ENCODE measurements at places on chromosomes 5 and 9. TPM values are rescaled to one million over a fixed set of nuclear protein-coding genes. Genes with fewer than 3 reads are reported as not detected.

- peak; percentile 71 for DNase-seq
These were observed at the start of gene DOCK8 for GRCh38 chr9:214648-215493. Gene DOCK8 (plus strand): TSS chr9:214865. CDS start chr9:214977, 112 bp downstream.

GRCh38 chr9:23556459-23556858 lies 269.6 kb downstream of the ELAVL2 start:
- no peak for DNase-seq

- no peak for DNase-seq
These were observed 276.6 kb downstream of the ASTN2 start for GRCh38 chr9:117138231-117138630.

PCDHB8 gene
- total RNA-seq, result 1.2 TPM

GFPT2 gene
- 67.5 TPM for total RNA-seq

DNA sequence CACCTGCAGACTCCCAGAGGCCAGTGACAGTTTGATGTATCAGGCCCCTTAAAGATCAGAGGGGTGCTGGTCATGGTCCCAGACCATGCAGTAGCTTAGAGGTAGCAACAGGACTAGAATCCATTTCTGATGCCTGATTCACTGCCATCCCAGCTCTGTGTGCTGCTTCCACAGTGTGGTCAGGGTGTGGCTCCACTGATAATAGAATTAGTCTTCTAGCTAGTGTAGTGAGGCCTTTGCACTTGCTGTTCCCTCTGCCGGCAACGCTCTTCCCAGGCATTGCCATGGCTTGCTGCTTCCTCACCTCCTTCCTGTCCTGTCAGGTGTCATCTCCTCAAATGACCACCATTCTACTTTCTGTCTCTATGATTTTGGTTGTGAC lies 15.8 kb downstream of the PPARGC1B start:
- DNase-seq, result no peak

DNA sequence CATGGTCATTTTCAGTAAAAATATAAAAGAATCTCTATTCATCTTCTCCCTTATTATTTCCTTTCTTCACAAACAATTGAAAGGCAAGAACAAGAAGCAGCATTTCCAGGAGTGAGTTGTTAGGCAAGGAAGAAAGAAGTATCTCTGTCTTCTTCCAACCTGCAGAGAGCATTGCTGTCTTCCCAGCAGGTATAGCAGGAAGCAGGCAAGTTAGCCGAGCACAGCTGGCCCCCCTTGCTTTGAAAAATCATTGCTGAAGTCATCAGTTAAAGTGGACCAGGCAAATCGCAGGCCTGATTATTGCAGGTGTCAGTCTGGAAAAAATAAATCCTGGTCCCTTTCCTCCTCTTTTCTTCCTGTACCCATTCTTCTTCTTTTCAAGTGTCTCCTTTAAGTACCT lies 353.1 kb upstream of the BRINP1 start:
- no peak for DNase-seq

HAPLN1 gene
- total RNA-seq, result not detected

DNA sequence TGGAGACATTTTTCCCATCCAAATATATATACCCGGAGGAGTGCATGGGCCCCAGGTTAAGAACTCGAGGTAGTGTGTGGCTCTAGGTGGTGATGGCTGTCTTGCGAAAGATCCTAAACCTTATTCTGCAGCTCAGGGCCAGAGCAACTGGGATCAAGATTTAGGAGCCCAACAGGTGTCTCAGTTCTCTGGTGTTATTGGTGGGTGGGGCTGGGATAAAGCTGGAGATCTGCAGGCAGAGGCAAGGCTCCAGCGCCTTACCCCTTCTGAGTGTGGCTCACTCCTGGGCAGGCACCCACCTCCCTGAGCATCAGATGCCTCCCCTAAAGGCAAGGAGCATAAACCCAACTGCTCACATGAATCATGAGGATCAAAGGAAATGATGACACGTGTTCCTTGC lies 11.2 kb downstream of the UBE2QL1 start:
- no peak for DNase-seq

- DNase-seq, result no peak
These were observed 2.8 kb downstream of the MGAT4B start for GRCh38 chr5:179803651-179804554.

DNA sequence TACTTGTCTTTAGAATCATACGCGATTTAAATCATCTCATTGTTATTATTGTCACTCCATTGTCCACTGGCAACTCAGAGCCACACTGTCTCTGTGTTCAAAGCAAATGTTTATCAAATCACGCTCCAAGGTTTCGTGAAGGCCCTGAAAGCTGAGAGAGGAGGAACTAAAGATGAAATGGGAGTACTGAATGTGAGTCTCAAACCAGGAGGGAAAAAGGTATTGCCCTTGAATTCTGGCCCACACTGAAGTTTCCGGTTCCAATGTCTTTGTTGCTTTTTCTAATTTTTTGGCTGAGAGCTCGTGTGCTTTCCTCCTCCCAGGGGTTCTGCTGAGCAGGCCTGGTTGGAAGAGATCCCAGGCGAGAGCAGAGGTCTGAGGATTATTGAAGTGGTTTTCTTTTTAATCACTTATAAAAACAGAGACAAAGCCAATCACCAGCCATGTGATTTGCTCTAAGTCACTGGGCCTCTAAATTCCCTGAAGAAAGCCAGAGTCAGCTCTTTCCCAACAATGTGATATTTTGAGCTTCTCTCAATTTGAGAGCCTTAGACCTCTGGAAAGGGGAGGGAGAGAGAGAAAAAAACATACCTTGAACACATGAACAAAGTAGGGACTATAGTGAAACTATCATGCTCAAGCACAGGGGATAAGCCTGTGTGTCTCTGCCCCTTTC lies 420.8 kb upstream of the GRAMD2B start:
- DNase-seq, result peak; percentile 77

GRCh38 chr9:16371306-16371705 lies 499.2 kb downstream of the BNC2 start:
- no peak for DNase-seq

- DNase-seq, result no peak
These were observed 6.2 kb downstream of the TTLL11 start for GRCh38 chr9:122086873-122087272.

- DNase-seq, result no peak
These were observed 149.5 kb upstream of the PHYKPL start for GRCh38 chr5:178381921-178382695.

CCNG1 gene
- 187 TPM for total RNA-seq

DNA sequence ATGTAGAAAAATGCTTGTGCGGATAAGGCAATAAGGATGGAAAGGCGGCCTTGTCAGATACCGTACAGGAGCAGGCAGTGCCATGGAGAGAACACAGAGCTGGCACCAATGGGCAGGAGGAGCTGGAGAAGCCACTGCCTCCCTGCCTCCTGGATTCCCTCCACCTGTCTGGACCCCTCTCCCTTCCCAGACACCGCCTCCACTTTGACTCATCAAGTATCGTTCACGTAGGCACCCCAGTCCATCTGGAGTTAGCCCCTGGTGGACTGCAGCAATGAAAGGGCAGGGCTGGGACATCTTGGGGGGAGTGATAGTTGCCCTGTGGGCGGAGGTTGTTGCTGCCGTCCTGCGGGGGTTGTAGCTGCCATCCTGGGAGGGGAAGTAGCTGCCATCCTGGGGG lies 232.0 kb downstream of the ROR2 start:
- DNase-seq, result no peak

DNA sequence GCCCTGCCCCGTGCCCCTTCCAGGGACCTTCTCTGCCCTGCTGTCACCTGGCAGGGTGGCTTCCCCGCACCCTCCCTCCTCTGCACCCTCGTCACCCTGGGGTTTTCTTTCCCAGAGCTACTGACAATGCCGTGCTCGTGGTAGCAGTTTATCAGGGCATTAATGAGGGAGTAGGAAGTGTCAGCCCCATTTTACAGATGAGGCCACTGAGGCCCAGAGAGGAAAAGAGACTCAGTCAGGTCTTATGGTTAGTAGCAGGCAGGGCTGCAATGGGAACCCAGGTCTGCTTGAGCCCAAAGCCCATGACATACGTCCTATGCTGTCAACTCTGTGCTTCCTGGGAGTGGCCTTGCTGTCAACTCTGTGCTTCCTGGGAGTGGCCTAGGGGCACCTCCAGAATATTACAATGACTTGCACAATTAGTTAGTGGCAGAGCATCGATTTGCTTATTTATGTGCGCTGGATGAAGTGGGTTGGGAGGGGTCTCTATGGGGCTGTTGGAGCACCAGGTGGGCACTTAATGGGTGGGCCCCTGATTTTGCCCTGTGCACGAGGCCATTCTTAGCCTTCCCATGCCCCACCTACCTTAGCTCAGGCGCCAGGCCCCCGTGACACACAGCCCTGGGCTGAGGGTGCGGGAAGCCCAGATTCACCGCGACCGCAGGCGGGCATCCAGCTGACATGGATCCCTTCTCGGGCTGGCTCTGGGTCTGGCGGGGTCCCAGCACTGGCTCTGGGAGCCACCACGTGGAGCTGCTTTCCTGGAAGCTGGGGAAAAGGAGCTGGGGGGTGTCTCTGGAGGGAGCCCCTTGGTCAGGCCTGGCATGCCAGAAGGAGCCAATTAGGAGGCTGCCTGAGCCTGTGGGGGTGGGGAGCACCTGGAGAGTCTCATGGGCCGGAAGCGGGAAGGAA lies 82.0 kb upstream of the ORM1 start:
- DNase-seq, result no peak

- no peak for DNase-seq
These were observed 3.1 kb downstream of the HSPA4 start for GRCh38 chr5:133054697-133055471.

UBE2R2 gene
- 50.1 TPM for total RNA-seq

GRCh38 chr9:125744616-125745015 lies 2.6 kb upstream of the PBX3 start:
- no peak for DNase-seq

DNA sequence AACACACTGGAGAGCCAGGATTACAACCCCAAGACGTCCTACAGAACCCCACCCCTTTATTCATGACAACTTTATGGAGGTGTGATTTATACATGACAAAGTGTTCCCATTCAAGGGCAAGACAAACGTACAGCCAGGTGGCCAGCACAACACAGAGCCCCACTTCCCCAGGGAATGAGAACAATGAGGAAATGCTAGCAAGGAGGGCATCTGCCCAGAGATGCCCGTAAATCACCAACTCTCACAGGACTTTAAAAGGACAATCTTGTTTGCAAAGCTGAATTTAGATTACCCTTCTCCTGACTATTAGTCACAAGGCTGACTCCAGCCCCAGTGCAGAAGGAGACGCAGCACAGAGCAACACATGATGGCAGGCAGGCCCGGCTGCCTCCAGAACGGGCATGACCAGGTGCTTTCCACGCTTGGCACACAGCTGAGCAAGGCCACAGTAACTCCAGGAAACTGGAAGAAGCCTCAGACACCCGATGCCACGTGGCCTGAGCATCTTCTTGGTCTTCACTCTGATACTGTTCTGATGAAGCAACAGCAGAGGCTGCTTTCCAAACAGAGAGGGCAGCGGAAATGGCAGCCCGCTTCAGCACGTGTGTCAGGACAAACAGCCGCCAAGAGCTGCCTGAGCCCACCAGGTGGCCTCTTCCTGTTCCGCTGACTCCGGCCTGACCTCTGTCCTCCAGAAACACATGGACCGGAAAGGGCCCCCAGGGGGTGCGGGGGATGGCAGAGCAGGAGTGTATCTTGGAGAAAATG lies 51.4 kb downstream of the ROR2 start:
- DNase-seq, result no peak

DNA sequence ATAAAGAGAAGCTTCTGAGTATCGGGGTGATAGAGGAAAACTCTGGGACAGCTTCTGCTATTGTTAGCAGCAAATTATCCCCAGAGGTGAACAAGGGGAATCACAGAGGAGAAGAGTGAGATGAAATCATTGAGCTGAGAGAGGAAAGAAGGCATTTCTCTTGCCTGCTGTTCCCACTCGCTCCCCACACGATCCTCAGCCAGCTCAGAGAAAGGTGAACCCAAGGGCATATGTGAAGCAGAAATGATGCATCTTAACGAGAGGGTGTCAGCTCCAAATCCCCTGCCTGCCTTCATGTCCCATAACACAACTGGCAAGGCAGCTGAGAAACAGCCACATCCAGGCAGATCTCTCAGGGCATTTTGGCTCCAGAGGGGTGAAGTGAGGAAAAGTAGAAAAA lies 111.6 kb downstream of the BRINP1 start:
- DNase-seq, result no peak

GRCh38 chr5:65173130-65173525 lies 308.6 kb downstream of the ADAMTS6 start:
- no peak for DNase-seq

DNA sequence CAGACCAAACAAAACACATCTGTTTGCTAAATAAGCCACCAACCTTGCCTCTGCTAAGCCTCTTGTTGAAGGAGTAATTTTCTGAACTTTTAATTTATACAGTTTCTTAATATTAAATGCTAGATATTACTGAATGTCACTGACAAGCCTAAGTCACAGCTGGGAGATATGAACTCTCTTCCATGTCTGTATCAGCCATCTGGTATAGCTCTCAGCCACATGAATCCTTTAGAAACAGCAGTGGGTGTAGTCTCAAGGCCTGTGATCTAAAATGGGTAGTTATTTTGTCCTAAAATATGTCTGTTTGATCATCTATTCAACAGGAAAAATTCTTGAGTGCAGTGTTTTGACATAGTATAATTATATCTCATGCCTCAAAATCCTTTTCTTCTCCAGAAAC lies 97.2 kb downstream of the CAMK4 start:
- DNase-seq, result no peak

IL7R gene
- total RNA-seq, result 2.5 TPM

GRCh38 chr9:7778851-7779600 lies 20.6 kb downstream of the DMAC1 start:
- DNase-seq, result no peak

DNA sequence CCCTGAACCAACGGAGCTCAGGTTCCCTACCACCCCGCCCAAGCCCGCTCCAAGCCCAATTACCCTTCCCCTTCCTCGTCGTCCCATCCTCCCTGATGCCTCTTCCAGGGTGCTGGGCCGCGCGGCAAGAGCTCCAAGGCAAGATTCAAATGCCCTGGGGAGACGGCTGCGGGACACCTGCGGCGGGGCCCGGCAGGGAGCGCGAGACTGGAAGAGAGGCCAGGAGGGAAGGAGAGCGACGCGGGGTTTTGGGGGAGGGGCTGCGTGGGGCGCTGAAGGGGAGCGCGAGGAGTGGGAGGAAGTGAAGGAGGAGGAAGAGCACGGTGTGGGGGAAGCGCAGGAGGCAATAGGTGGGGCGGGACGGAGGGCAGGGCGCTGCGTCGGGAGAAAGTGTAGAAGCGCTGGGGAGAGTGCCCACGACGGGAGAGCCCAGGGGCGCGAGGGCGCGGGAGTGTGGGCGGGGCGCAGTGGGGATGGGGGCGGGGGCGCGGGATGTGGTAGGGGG lies 975 bp upstream of the NXNL2 start:
- peak; percentile 82 for DNase-seq

TAF1L gene
- not detected for total RNA-seq

TMEM215 gene
- not detected for total RNA-seq

GRCh38 chr5:52999344-52999949 lies 10.3 kb downstream of the ITGA2 start:
- no peak for DNase-seq

ZNF367 gene
- 1.6 TPM for total RNA-seq
